Activated CD8-positive, alpha-beta memory T cell treated with anti-CD3 and anti-CD28 coated beads, Interleukin-2, amount 50 U/mL, for 4 hours (primary cell): ENCODE measurements at places on chromosomes 3 and 15.

GRCh38 chr3:134791992-134792391 lies 3.1 kb upstream of the EPHB1 start:
- no peak for DNase-seq

- DNase-seq, result no peak
These were observed 612 bp upstream of the TBL1XR1 start for GRCh38 chr3:177197727-177198460.

- no peak for DNase-seq
These were observed 104.4 kb downstream of the LRRK1 start for GRCh38 chr15:101023501-101024072.

DNA sequence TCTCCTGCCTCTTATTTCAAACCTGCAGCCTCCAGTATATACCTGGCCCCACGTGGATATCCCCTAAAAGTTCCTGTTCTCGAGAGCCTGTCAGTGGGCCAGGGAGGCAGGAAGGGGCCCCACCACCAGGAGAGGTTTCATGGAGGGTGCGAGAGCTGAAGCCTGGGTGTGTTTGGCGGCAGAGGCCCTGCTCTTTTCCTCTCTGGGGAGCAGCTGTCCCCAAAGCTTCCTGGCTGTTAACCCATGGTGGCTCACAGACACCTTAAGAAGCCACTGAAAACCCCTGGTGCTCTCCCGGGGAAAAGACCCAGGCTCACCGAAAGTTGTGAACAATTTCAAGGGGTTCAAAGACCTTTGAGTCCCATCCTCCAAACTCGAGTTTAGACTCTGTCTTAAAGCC lies 1.1 kb downstream of the PRRT3 start:
- DNase-seq, result no peak

DNA sequence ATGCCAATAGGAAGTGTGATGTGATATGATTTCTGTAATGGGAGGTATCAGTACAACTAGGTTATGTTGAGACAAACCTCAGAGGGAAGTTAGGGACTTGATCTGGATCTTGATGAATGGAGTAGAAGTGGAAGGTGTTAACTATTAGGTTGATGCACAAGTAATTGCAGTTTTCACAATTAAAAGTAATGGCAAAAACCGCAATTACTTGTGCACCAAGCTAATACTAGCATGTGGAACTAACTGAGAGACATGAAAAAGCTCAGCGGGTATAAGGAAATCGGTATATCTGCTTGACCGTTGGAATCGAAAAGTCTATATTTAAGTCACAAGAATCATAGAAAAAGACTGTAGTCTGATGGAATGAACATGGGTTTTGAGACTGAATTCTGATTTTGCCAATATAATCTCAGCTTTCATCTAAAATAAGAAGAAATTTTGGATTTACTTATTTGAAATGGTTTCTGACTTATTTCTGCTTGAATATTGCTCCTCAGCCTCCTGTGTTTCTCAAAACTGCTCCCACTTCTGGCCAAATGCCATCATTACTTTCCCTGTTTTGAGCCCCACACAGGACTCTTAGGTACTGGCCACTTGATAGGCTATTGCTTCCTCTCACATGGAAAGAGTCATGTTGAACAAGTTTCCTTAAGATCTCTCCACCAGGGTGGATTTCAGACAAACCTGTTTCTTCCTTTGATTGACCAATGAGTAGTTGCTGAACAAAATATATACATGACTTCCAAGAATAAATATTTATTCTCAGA lies 271.5 kb upstream of the COL8A1 start:
- no peak for DNase-seq

DNA sequence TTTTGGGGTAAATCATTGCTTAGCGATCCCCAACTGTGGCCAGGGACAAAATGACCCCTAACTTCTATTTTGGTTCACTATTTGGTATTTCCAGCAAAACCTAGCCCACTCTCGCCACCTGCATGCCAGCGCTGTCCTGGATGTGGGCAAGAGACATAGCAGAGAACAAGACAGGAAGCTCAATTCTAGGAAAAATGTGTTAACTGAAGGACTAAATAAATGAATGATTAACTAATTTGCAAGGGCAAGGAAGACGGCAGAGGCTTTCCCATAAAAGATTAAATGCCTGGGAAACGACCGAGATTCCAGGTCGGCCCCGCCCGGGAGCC lies 408 bp downstream of the NICN1 start:
- DNase-seq, result no peak

DNA sequence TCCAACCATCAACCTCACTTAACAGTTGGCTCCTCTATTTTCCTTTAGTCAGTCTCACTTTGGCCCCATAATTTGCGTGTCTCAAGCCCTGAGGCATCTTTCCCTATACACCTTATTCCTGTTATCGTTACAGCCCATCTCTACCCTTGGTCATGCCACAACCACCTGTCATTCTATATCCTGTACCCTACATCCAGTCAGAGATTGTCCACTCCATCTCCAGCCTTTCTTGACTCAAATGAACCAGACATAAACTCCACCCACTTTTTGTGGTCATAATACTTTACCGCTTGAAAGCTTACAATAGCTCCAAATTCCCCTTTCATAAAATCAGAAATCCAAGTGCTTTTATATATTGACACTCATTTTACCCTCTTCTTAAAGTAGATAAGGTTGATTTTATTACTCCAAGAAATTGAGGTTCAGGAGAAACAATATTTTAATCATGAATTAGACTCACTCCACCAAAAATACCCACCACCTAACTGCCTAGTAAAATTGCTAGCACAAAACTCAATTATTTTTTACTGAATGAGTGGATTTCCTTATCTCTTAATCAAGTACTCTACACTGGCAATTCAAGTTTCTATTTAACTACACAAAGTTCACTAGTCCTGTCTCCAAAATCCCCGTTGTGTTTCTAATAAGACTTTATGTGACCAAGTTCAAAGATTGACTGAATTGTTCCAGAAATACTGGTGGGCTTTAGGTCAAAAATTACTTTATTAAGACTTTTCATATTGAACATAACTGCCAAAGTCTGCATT lies 9.1 kb downstream of the CCR4 start:
- DNase-seq, result no peak

GRCh38 chr15:29676961-29677402 lies 145.3 kb downstream of the TJP1 start:
- DNase-seq, result no peak

DNA sequence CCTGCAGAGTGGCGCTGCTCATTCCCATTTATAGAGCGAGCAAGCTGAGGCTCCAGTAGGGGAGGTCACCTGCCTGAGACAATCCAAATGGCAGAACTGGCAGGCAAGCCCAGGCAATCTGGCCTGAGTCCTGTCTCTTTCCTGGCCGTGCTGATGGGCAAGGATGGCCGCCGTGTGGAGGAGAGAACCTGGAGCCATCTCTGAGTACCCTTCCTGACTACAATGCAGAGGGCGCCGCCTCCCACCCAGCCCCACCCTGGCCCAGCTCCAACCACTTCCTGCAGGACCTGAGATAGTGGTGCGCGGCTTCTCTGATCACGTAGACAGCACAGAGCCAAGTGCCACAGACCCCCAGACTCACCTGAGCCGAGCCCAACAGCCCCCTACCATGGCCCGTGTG lies 7.0 kb downstream of the TLR9 start:
- DNase-seq, result no peak

- DNase-seq, result no peak
These were observed 272.9 kb downstream of the TBC1D5 start for GRCh38 chr3:17469520-17469919.

- DNase-seq, result no peak
These were observed 61.4 kb downstream of the CLDN11 start for GRCh38 chr3:170480111-170480510.

GRCh38 chr3:85304360-85304964 lies 345.7 kb downstream of the CADM2 start:
- no peak for DNase-seq

DNA sequence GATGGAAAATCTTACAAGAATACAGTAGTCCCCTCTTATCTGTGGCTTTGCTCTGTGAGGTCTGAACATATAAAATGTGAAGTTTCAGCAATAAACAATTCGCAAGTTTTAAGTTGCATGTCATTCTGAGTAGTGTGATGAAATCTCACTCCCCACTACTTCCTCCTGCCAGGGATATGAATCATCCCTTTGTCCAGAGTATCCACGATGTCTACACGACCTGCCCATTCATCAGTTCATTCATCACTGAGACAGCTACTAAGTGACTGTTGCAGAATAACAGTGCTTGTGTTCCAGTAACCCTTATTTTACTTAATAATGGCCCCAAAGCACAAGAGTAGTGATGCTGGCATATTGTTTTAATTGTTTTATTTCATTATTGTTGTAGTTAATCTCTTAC lies 489.2 kb upstream of the UBE2E2 start:
- no peak for DNase-seq

DNA sequence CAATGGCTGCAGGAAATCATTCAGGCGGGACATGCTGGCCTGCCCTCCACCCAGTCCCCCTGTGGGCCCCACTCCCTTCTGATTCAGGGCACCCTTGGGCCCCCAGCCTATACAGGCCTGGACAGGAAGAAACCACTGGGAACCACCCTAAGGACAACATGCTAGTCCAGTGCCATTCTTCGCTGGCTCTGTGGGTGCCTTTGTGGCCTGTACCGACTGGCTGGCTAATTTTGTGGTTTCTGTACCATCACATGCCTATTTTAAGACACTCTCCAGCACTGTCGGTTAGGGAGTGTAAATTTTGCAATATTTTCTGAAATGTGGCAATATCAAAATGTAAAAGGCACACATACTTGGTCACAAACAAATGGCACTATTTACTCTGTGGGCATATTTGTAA lies 61.4 kb upstream of the POLG start:
- no peak for DNase-seq

GRCh38 chr15:74127255-74127953 lies 3.0 kb upstream of the ISLR2 start:
- peak; percentile 86 for DNase-seq

- no peak for DNase-seq
These were observed 94.6 kb downstream of the THRB start for GRCh38 chr3:24400015-24400414.

- DNase-seq, result no peak
These were observed 70.2 kb upstream of the CD96 start for GRCh38 chr3:111471831-111472230.

- DNase-seq, result no peak
These were observed 4.4 kb downstream of the PLSCR4 start for GRCh38 chr3:146246526-146246925.

- no peak for DNase-seq
These were observed 353.3 kb downstream of the PLCL2 start for GRCh38 chr3:17238023-17238422.

- no peak for DNase-seq
These were observed 1.4 kb upstream of the TNFSF10 start for GRCh38 chr3:172524611-172525010.

DNA sequence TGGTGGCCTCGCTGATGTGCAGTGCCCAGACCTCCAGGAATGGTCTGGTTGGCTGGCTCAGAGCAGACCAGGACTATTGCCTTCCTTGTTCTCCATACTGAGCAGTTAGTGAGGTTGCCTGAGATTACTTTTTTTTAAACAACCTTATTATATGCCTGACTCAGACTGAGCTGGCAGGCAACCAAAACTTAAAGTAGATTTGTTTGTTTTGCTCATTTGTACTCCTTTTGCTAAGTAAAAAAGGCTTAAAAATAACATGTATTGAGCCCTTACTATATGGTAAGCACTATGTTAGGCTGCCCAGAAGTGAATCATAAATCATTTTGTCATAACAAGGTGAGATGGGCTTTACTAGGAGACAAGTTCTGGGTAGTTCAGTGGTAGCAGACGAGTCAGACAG lies 92.4 kb downstream of the GHSR start:
- DNase-seq, result no peak

DNA sequence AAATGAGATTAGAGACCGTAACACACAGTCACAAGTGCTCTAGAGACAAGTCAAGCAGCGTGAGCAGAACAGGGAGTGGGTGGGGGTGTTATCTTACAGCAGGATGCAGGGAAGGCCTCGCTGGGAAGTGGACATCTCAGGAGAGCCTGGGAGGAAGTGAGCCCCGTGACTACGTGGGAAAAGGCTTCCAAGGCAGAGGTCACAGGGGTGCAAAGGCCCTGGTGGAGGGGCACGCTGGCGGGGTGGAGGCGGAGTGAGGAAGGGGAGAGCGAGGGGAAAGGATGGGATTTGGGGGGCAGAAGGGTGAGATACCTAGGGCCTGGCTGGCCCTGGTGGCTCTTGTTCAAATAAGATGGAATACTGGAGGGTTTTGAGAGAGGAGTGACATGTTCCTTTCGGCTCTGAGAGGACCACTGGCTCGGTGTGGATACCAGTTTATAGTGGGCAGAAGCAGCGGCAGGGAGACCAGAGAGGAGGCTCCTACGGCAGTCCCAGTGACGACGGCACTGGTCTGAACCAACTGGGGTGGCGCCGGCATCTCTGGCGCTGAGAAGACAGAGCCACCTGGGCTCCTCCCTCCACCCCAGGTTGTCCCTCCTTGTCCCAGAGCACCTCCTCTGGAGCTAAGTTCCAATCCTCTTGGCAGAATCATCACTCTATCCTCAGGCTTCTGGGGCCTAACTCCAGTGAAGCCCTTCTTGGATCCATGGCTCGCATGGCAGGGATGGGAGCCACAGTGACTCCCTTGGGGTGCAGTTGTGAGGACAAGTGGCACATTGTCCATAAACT lies 266.2 kb upstream of the LYSMD4 start:
- no peak for DNase-seq

GRCh38 chr3:21754839-21755238 lies 3.8 kb upstream of the ZNF385D start:
- DNase-seq, result no peak

DNA sequence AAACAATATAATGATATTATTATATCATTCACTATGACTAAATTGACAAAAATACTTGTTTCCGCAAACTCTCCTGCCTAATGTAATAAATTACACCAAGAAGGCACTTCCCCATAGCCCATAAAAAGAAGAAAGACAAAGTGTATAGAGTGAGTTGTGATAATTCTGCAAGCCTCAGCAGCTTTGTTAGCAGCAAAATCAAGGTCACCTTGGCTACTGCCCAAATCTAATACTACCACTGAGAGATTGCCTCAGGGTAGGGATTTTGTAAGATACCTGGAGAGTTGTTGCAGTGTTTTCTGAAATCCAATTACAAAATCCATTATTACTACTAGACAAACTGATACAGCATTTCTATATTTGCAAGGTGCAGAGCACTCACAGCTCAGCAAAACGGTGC lies 503.5 kb downstream of the FGF12 start:
- no peak for DNase-seq

GRCh38 chr15:25170113-25170731 lies 215.4 kb downstream of the SNRPN start:
- DNase-seq, result peak; percentile 6

- DNase-seq, result no peak
These were observed 18.2 kb upstream of the GJD2 start for GRCh38 chr15:34773013-34773412.
